ENCODE measurements at places on chromosomes 12 and 14. TPM values are rescaled to one million over a fixed set of nuclear protein-coding genes. Genes with fewer than 3 reads are reported as not detected.

GRCh38 chr12:130147875-130148596 is 14.2 kb upstream of the FZD10 start:
- DNase-seq = no peak

GRCh38 chr12:103331643-103332042 is 164.1 kb downstream of the C12orf42 start:
- no peak for DNase-seq

GRCh38 chr12:119479121-119479561 is 114.4 kb upstream of the TMEM233 start:
- no peak for DNase-seq

Gene SIRT4
- total RNA-seq = 1.1 TPM

Gene FLVCR2
- total RNA-seq = 2.2 TPM

- no peak for DNase-seq
Measured at GRCh38 chr14:41280745-41281144, 325.9 kb upstream of the LRFN5 start.

GRCh38 chr14:89765346-89765745 is 189.2 kb downstream of the EFCAB11 start:
- no peak for DNase-seq

- no peak for DNase-seq
Measured at GRCh38 chr12:111389635-111390034, 16.1 kb upstream of the SH2B3 start.

Gene SYT1
- total RNA-seq = 0.59 TPM

- no peak for DNase-seq
Measured at GRCh38 chr12:103785243-103786031, 55.6 kb downstream of the NT5DC3 start.

DNA sequence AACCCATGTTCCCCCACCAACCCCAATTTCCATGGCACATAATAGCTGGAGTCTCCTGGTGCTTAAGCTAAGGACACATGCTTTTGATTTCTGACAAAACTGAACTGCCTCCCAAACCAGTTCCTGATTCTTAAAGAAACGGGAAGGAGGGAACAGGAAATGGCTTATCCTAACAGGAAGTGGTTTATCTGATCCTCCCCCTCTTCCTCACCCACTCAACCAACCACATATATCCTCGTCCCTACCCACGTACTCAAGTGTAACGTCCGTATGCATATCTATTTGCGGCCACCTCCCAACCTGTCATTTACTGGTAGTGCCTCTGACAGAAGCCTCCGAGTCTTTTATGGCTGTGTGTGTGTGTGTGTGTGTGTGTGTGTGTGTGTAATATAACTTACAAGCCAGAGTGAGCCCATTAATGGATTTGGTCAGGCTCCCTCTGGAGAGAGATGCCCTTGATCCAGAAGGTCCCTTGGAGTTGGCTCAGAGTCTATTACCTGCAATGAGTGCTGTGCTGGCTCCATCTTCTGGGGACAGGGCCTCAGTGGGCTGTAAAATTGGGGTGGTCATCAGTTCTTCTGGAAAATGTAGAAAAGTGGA is 7.7 kb downstream of the DAZAP2 start:
- no peak for DNase-seq

Gene ACVRL1
- total RNA-seq = 664 TPM

Gene NELL2
- total RNA-seq = not detected

- DNase-seq = no peak
Measured at GRCh38 chr14:106185837-106186233, 659.5 kb downstream of the TMEM121 start.

Gene APOF
- total RNA-seq = not detected

GRCh38 chr12:45732250-45732649 is 2.7 kb downstream of the ARID2 start:
- DNase-seq = no peak

Gene TNS2
- 27.0 TPM for total RNA-seq

Gene SYNDIG1L
- not detected for total RNA-seq

- DNase-seq = no peak
Measured at GRCh38 chr12:26334621-26335124, 139.3 kb downstream of the SSPN start.

DNA sequence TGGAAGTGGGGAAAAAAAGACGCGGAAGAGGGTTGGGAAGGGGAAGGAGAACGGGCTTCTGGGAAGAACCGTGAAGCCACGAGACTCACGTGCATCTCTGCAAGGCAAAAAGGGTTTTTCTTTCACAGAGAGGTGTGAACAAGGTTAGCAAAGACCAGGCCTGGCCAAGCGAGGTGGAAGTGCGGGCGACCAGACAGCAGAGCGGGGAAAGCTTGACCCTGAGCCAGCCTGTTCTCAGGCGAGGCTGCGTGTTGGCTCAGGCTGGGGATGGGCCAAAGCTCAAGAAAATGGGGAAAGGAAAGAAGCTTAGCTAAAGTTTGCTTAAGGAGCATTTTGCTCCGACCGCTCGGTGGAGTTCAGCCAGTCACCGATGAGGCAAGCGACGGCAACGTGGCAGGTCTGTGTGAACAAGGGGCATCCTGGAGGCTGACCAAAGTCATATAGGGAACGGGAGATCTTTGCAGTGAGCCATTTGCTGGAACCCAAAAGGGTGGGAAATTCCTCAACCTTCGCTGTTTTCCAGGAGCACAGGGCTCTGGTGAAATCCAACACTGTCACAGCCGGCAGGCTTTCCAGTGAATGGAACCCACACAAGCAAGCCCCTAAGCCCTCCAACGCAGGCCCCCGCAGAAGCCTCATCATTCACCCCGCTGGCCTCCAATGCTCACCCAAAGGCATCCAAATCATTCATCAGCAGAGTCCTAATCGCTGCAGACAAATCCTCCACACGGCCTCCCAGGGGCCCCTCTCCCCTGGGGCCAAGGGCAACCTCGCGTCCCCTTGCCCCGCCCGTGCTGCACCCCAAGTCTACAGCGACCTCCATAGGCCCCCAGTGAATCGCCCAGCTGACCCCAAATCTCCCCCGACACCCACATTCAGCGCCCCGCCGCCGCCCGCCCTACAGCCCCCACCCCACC is 754 bp downstream of the ZNF605 start:
- no peak for DNase-seq

GRCh38 chr12:1908758-1909157 is 9.7 kb downstream of the CACNA2D4 start:
- no peak for DNase-seq

DNA sequence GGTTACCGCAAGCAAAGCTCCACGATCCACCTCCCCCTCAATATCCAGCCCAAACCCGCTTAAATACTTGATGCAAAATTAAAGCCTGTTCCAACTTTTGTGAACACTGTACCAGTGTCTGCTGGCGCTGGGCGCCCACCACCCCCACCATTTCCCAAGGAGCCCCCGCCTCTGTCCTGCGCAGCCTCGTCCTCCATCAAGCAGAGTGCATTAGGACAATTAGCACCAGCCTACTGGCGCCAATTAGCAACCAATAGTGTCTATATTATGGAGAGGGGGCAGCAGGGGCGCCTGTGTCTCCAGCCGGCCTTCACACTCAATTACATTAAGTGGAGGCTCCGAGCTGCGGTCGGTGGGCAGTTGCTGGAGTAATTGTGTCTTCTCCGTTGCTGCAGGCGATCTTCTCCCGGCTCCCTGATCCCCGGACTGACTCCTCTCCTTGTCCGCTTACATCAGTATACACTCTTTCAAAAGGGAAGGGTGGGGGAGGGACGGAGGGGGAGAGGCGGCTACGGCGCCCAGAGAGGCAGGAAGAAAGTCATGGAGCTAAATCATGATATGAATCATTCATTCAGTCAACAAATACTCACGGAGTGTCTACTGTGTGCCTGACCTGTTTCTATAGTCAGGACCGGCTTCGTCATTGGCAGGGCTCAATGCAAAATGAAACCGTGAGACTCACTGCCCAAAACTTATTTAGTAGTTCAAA is 707.3 kb downstream of the MED13L start:
- DNase-seq = no peak

GRCh38 chr12:111437816-111438454 is 32.2 kb downstream of the SH2B3 start:
- peak; percentile 91 for DNase-seq

DNA sequence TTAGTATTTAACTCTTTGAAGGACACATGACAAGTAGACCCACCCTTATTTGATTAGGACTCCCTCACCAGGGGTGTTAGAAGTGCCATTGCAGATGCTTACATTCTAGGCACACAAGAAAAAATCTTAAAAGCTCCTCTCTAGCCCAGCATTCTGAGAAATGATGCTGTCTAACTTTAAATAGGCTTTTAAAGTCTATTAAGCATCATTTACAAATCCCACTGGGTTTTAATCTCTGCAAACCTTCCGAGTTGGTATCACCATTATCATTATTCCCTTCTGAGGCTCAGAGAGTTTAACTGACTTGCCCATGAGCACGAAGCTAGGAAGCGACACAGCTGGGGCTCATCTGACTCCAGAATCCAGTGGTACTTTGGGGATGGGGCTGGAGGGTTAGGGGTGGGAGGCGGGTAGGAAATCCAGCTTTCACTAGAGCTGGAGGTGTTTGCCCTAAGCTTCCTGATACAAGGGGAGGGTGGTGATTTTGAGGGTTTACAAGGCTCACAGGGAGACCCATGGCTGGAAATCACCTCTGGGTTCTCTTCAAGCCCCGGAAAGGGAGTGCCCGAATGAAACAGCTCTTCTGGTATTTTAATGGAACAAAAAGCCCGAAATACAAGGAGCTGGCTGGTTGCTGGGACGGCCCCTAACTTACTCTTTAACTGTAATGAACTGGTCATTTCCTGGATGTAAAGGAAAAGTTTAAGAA is 109.2 kb upstream of the FUT8 start:
- DNase-seq = no peak

GRCh38 chr12:64383675-64384074 is 6.9 kb downstream of the C12orf56 start:
- no peak for DNase-seq

- DNase-seq = no peak
Measured at GRCh38 chr12:61713121-61713520, 547.1 kb upstream of the USP15 start.

DNA sequence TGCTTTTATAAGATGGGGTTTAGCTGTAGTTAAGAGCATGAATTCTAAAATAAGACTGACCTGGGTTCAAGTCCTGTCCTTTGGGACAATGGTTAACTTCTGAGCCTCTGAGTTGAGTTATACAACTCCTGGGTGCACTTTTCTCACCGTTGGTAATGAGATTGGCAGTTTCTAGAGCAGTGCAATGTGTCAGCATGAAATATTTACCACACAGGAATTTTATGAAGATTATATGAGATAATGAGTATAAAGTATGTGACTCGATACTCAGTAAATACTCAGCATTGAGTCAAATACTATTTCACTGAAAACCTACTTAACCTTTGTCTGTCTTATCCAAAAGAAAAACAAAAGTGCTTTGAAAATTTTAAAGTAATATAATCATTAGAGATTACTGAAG is 214.2 kb downstream of the CPNE8 start:
- no peak for DNase-seq

DNA sequence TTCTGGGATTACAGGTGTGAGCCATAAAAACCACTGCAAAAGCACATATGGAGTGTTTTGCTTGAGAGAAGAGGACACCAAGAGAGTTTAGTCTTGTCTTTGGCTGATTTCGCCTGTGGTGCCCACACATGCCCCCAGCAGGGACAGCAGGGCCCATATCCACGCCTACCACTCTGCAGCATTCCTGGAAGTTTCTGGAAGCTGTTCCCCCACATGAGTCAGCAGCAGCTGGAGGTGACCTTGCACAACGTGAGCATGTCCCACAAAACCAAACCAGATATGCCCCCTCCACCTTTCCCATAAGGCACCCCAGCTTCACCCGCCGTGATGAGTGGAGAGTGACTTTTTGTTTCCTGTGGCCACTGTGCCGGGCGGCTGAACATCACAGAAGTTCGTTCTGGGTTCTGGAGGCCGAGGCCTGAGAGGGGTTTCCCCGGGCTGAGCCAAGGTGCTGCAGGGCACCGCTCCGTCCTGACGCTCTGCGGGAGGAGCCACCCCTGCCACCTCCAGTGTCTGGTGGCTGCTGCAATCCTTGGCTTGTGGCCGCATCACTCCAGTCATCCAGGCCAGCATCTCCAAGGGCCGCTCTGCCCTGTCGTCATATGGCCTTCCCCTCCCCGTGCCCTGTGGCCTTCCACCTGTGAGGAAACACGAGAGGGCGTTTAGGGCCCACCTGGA is 4.7 kb downstream of the ASPG start:
- DNase-seq = no peak

Gene KERA
- total RNA-seq = not detected

- DNase-seq = peak; percentile 59
Measured at GRCh38 chr14:53881161-53881871, 75.3 kb downstream of the BMP4 start.

GRCh38 chr14:38553586-38553985 is 297.7 kb upstream of the CLEC14A start:
- DNase-seq = peak; percentile 43

GRCh38 chr14:91732859-91733477 is 1.1 kb upstream of the CATSPERB start:
- DNase-seq = no peak

DNA sequence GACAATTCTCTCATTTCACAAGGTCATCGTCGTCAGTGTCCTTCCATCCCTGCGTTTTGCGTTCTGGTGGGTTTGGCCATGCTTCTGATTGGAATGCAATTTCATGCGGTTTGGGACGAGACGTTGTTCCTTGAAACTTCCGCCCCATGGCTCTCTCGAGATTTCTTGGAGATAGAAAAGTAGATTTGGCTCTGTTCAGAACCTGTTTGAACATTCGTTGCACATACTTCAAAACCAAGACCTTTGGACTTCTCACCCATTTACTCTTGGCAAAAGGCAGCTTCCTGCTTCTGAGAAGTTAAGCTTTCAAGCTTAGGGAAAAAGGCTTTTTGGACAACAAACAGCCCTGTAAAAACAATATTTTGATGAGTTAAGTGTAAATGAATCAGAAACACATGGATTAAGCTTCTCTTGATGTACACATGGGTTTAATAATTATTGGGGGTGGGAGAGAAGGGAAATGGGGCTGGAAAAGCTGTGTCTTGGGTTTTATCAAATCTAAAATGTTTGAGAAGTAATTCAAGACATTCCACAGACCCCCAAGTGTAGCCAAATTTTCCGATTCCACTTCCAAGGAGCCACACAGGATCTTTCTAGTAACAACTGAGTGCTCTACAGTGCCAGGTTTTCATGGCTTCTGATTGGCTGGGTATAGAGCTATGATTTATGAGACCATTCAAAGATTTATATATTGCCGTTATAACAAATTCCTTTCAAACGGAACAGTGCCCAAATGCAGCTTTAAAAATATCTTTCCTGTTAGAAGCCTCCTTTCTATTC is 467.2 kb downstream of the MED13L start:
- no peak for DNase-seq

Gene LRTM2
- not detected for total RNA-seq

DNA sequence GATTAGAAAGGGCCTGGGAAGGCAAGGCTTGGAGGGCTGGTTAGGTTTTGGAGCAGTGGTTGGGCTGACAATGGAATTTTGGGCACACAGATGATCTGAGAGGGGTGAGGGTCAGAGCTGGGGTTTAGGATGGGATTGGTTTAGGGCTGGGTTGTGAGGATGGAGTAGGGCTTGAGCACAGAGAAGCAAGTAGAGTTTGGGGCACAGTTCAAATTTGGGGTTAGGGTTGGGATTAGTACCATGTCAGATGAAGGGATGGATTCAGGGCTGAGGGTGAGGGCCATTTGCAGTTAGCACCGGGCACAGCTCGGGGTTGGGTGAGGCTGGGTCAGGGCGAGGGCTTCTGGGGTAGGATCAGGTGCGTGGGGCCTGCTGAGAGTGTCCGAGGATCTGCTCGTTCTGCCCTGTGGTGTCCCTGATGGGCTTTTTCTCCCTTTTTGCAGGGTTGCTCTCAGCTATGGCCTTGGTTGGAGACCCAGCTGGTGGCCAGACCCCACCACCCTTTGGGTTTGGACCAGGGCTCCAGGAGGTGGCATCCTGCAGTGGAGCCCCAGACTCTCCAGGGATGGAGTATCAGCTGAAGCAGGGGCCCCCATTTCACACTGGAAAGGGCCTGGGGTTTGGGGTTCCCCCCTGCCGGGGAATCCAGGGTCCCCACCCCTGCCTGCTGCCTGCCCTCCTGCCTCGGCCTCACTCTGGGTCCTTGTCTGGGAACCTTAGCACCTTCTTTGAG is 45.6 kb downstream of the KRT80 start:
- no peak for DNase-seq
